ENCODE measurements at places on chromosomes 1 and 21. TPM values are rescaled to one million over a fixed set of nuclear protein-coding genes. Genes with fewer than 3 reads are reported as not detected.
A peak's percentile ranks its signal among the peaks of the same experiment; 100 is the strongest.

GRCh38 chr1:30290581-30290980 is 432.8 kb downstream of the MATN1 start:
- H3K27me3 ChIP-seq = peaks cover 25% of the 10 kb centered on the region
- H3K27ac ChIP-seq = no peak overlapping the region
- no peak overlapping the region for H3K4me3 ChIP-seq
- H3K4me1 ChIP-seq = no peaks in the 10 kb centered on the region

DNA sequence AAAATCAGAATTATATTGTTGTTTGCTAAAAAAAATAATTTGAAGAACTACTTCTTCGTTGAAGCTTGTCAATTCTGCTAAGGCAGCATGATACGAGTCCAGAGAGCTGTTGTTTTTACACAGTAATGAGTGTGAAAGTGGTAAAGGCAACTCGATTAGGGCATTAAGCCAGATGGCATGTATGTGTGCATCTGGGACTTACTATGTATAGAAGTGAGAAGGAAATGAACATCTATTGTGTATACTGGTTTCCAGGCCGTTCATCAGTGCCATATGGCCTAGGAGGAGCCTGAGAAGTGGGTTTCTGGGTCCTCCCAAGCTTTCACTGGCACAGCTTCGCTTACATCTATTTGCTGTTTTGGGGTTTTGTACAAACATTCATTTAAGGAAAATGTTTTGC is 5.7 kb downstream of the CTPS1 start:
- H3K4me1 ChIP-seq = peaks cover 31% of the 10 kb centered on the region
- no peak overlapping the region for H3K4me3 ChIP-seq
- no peak for DNase-seq

DNA sequence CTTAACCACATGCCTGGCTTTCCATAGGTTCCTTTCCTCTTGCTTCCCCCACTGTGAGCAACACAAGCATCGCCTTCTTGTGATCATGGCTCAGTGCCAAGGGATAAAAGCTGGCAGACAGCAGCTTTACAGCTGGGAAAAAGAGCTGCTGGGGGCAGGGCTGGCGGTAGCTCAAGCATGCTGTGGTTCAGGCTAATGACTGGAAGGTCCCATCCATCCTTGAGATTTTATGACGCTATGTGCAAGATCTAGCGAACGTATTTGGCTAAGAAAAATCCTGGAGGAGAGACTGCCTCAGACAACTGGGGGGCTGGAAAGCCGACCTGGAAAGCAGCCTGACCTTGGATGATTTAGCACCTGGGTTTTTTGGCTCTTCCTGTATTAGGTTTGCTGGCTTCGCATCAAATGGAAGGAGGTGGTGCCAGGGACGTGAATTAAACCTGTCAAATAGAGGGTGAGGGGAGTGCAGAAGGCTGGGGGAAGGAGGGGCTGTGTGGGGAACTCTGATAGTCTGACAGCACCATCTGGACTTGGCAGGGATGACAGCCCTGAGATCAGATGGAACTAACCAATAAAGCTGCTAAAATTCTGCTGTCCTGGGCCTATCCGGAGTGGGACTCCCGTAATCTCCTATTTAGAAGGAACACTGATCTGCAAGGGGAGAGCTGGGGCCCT is 34.8 kb downstream of the ZMYND12 start:
- H3K36me3 ChIP-seq = no peaks in the 10 kb centered on the region
- H3K27me3 ChIP-seq = peaks cover 4% of the 10 kb centered on the region
- H3K4me1 ChIP-seq = peaks cover 2% of the 10 kb centered on the region
- no peak for DNase-seq

DNA sequence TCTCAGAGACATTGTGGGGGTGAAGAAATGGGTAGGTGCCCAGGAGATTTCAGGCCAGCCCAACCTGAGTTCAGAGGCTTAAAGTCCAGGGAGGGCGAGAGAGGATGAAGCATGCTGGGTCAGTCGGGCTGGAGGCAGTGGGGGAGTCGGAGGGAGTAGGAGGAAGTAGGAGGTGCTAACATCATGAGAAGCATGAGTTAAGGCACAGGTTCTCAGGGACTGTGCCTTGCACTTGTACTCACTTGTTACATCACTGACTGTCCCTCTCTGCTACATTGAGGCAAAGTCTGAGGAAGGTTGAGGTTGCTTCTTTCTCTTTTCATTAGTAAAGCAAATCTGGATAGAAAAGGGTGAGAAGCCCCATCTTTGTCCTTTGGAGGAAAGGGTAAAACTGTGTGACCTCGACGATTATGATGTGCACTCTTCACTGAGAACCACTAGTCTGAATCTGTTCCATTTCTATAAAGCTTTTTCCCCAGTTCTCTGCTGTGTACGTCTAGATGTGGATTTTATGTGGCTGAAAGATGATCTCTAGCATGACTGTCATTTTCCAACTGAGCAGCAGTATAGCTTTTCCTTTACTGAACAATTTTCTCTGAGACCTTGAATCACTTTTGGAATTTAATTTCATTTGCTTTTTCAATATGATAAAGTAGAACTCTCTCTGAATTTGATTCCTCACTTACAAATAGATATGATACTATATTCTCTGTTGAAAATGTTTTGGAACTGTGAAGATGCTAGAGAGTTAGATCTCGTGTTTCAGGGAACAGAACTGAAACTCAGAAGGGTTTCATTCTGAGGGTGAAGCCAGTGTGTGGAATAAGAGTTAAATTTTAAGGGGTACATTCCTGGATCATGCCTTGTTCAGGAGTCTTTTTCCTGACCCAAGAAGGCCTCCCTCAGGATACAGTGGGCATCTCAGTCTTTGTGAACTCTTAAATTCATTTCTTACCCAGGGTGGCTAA is 94.6 kb downstream of the FGGY start:
- DNase-seq = no peak
- peaks cover 7% of the 10 kb centered on the region for H3K36me3 ChIP-seq
- H3K27ac ChIP-seq = no peak overlapping the region
- no peak overlapping the region for H3K4me3 ChIP-seq
- H3K4me1 ChIP-seq = peaks cover 28% of the 10 kb centered on the region

- no peaks in the 10 kb centered on the region for H3K36me3 ChIP-seq
- H3K4me1 ChIP-seq = no peaks in the 10 kb centered on the region
- H3K27me3 ChIP-seq = no peaks in the 10 kb centered on the region
- no peak for DNase-seq
- H3K4me3 ChIP-seq = no peak overlapping the region
These were observed 69.1 kb downstream of the WLS start for GRCh38 chr1:68163220-68163619.

GRCh38 chr1:110339407-110340206 is 430 bp downstream of the RBM15 start:
- H3K4me1 ChIP-seq = peaks cover 50% of the 10 kb centered on the region
- no peaks in the 10 kb centered on the region for H3K27me3 ChIP-seq
- DNase-seq = no peak
- H3K36me3 ChIP-seq = peaks cover 41% of the 10 kb centered on the region
- no peak overlapping the region for H3K4me3 ChIP-seq
- no peak overlapping the region for H3K27ac ChIP-seq

GRCh38 chr1:227734546-227734855 is 601 bp downstream of the JMJD4 start:
- peaks cover 16% of the 10 kb centered on the region for H3K4me1 ChIP-seq
- H3K4me3 ChIP-seq = peak overlapping the region; percentile 97

GRCh38 chr1:169571450-169571849 is 14.8 kb downstream of the F5 start:
- no peak overlapping the region for H3K27ac ChIP-seq
- H3K36me3 ChIP-seq = no peaks in the 10 kb centered on the region
- H3K4me1 ChIP-seq = peaks cover 4% of the 10 kb centered on the region

DNA sequence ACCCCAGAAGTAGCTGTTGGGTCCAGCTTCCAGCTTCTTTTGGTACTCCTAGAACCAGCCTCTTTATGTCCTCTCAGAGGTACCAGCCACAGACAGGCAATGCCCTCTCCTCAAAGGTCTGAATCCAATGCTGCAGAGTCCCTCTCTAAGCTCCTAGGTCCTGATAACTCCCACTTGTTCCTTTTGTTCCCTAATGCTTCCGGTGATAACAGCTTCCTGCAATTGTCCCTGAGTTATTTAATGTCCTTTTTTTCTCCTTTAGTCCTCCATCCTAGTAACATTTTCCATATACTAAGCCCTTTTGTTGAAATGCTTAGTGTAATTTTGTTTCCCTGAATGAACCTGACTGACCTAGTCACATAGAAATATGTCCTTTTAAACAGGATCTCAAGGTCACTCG is 201.7 kb upstream of the BEND5 start:
- peaks cover 3% of the 10 kb centered on the region for H3K27me3 ChIP-seq
- DNase-seq = no peak
- H3K36me3 ChIP-seq = no peaks in the 10 kb centered on the region
- H3K4me3 ChIP-seq = no peak overlapping the region

- H3K36me3 ChIP-seq = peaks cover 28% of the 10 kb centered on the region
- no peak overlapping the region for H3K27ac ChIP-seq
- no peaks in the 10 kb centered on the region for H3K4me1 ChIP-seq
- H3K27me3 ChIP-seq = no peaks in the 10 kb centered on the region
These were observed 44.8 kb downstream of the DPYD start for GRCh38 chr1:97875996-97876395.

- H3K4me3 ChIP-seq = no peak overlapping the region
- no peak for DNase-seq
- peaks cover 51% of the 10 kb centered on the region for H3K4me1 ChIP-seq
These were observed 150.3 kb upstream of the IRF2BP2 start for GRCh38 chr1:234760303-234760723.

DNA sequence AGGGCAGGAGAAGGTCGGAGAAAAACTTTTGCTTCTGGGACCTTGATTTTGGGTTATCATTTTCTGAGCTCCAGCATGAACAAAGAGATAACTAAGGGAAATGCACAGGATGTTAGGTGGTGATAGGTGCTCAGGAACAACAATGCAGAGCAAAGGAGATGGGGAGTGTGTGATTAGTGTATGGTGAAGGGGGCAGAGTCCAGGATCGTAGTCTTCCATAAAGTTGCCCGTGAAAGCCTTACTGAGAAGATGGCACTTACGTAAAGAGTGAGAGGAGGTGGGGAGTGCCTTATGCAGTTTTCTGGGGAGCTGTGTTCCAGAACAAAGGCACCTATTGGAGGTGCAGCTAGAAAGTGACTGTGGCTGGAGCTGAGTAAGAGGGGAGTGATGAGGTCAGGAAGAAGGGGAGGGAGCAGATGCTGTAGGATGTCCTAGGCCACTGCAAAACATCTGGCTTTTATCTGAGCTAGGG is 11.6 kb downstream of the KCNK1 start:
- no peak for DNase-seq
- H3K4me3 ChIP-seq = no peak overlapping the region
- no peaks in the 10 kb centered on the region for H3K36me3 ChIP-seq
- peaks cover 3% of the 10 kb centered on the region for H3K27me3 ChIP-seq
- no peaks in the 10 kb centered on the region for H3K4me1 ChIP-seq
- H3K27ac ChIP-seq = no peak overlapping the region

DNA sequence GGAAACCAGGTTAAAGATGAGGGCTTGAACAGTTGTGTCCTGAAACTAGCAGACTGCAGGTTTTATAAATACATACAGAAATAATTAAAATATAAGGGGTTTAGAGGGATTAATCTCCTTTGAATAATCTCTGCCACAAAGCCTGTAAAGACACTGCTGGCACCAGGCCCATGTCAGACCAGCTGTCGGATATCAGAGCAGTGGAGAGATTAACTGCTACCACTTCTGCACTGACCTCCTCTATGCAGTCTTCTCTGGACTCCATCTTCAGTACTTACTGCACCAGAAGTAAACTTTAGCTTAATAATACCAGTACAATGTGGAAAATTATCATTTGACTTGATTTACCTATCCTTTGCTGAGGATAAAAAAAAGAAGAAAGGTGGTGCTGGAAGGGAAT is 128.6 kb downstream of the LHX4 start:
- peaks cover 2% of the 10 kb centered on the region for H3K4me1 ChIP-seq
- H3K4me3 ChIP-seq = no peak overlapping the region
- no peaks in the 10 kb centered on the region for H3K27me3 ChIP-seq
- no peaks in the 10 kb centered on the region for H3K36me3 ChIP-seq

DNA sequence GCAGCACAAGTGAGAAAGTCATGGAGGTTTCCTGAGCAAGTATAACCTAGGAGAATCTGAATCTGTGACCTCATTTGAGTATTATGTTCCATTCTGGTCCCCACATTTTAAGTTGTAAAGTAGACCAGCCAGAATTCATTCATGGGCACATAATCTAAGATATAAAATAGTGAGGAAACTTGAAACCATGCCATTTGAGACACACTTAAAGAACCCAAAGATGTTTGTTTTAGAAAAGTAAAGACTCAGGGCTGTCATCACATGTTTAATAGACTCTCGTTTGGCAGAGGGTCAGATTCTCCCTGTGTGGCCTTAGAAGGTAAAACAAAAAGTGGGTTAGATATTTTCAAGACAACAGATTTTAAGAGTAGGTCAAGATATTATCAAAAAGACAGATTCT is 6.4 kb downstream of the SZT2 start:
- no peak overlapping the region for H3K27ac ChIP-seq
- H3K27me3 ChIP-seq = no peaks in the 10 kb centered on the region
- H3K4me1 ChIP-seq = peaks cover 7% of the 10 kb centered on the region
- H3K4me3 ChIP-seq = no peak overlapping the region
- DNase-seq = no peak
- H3K36me3 ChIP-seq = peaks cover 6% of the 10 kb centered on the region

GRCh38 chr1:184950227-184950626 is 24.1 kb downstream of the NIBAN1 start:
- H3K4me1 ChIP-seq = peaks cover 13% of the 10 kb centered on the region
- H3K27ac ChIP-seq = no peak overlapping the region
- DNase-seq = no peak
- peaks cover 8% of the 10 kb centered on the region for H3K36me3 ChIP-seq
- peaks cover 2% of the 10 kb centered on the region for H3K27me3 ChIP-seq

GRCh38 chr1:24892188-24893153 is 37.6 kb downstream of the RUNX3 start:
- no peak overlapping the region for H3K4me3 ChIP-seq
- H3K27ac ChIP-seq = no peak overlapping the region
- no peak for DNase-seq
- peaks cover 5% of the 10 kb centered on the region for H3K27me3 ChIP-seq
- H3K36me3 ChIP-seq = peaks cover 12% of the 10 kb centered on the region

GRCh38 chr21:25334046-25334730 is 273.1 kb downstream of the MRPL39 start:
- no peak for DNase-seq
- no peak overlapping the region for H3K4me3 ChIP-seq
- no peaks in the 10 kb centered on the region for H3K36me3 ChIP-seq
- no peaks in the 10 kb centered on the region for H3K4me1 ChIP-seq
- peaks cover 3% of the 10 kb centered on the region for H3K27me3 ChIP-seq

GRCh38 chr1:192892934-192893333 is 84.1 kb downstream of the RGS2 start:
- H3K36me3 ChIP-seq = no peaks in the 10 kb centered on the region
- no peak overlapping the region for H3K4me3 ChIP-seq
- H3K4me1 ChIP-seq = no peaks in the 10 kb centered on the region

DNA sequence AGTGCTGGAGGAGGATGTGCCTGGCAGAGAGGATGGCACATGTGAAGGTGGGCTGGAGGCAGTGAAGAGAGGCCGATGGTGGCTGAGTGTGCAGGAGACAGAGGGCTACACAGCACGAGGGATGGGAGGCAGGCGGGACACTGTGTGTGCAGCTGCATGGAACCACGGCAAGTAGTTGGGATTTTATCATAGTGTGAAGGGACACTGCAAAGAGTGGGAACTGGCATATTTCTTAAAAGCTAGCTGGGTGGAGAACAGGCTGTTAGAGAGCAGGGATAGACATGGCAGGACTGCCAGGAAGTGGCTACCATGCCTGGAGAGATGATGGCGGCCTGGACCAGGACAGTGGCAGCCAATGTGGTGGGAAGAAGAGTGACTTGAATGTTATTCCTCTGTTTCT is 102.4 kb upstream of the TLR5 start:
- H3K36me3 ChIP-seq = peaks cover 2% of the 10 kb centered on the region
- H3K4me3 ChIP-seq = no peak overlapping the region
- H3K27ac ChIP-seq = no peak overlapping the region
- H3K4me1 ChIP-seq = peaks cover 30% of the 10 kb centered on the region
- DNase-seq = no peak

FAM177B gene
- total RNA-seq = not detected

EPS8L3 gene
- total RNA-seq = not detected

VSIG8 gene
- total RNA-seq = not detected

PGLYRP4 gene
- not detected for total RNA-seq
